ENCODE measurements at places on chromosomes 6 and 20.

DNA sequence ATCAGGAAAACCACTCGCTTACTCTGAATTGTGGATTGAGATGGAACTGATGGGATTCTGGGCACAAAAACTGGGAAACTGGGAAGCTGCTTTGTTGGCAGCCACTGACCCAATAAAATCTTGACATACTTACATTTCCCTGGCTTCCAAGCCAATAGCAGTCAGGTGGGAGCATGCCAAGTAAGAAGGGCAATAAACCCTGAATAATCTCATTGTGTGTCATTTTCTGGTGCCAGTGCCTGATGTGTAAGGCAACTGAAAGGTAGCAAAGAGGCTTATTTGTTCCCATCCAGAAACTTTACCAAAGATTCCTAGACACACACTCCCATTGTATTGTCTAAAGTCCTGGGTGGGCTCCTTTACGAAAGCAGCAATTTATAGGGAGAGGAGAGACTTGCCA is 93.2 kb downstream of the TBX18 start:
- no peak for DNase-seq

GRCh38 chr6:105469946-105470345 is 67.1 kb upstream of the PREP start:
- no peak for DNase-seq

GRCh38 chr6:80771941-80772340 is 665.5 kb downstream of the BCKDHB start:
- no peak for DNase-seq

GRCh38 chr20:46683668-46683938 is 5.6 kb downstream of the TP53RK start:
- no peak for DNase-seq

DNA sequence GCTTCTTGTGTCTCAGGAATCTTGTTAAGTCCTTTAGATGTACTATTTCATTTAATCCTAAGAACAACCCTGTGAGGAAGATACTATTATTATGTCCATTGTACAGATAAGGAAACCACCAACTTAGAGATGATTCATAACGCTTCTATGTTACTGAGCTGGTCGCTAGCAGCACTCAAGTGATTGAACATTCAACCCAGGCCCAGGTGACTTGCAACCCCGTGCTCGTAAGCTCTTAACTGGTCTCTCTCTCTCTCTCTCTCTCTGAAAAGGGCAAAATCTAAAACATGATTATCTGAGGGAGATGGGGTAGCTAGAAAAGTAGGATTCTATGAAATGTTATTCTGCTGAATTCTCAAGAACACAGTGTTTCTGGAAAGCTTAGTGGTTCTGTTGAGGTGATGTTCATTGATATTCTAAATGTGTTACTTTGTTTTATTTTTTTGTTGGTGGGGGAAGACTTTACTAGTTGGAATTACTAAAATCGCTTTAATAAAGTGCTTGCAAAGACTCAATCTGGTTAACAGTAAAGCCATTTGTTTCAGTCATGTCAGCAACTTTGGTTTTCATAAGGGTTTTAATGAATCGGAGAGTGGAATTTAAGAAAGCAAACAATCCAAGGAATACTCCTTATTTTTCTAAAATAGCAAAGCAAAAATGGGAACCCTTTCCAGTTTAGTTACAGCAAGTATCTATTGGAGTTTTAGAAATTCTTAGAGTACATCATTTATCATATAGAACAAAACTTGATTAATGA is 265.0 kb upstream of the TAB2 start:
- DNase-seq, result no peak

DNA sequence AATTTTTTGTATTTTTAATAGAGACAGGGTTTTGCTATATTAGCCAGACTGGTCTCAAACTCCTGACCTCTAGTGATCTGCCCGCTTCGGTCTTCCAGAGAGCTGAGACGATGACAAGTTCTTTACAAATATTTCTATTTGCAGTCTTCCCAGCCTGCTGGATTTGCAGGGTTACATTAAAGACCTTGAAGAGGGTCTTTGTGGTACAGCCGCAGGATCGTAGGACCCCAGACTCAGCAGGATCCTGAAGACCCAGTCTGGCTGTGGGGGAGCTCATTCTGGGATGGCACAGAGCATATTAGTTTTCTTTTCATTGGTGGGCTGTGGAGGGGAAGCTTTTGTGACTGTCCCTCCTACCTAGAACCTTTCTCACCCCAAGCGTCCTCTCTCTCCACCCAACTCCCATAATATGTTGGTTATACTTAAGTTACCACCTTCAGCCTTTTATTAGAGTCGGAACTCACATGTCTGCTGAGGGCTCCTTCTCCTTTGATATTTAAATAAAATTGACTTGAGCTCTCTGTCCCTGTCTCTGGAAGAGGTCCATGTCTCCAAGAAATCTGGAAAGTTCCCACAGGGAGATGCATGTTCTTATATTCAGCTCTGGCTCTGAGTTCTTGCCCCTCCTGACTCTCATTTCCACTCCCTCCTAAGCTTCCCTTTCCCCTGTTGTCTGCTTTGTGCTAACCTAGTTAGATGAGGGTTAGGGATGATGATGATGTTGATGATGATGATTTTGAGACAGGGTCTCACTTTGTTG is 72.0 kb downstream of the TIAM2 start:
- no peak for DNase-seq

- no peak for DNase-seq
Observed at GRCh38 chr6:94727710-94728109, 849.6 kb upstream of the MANEA start.

DNA sequence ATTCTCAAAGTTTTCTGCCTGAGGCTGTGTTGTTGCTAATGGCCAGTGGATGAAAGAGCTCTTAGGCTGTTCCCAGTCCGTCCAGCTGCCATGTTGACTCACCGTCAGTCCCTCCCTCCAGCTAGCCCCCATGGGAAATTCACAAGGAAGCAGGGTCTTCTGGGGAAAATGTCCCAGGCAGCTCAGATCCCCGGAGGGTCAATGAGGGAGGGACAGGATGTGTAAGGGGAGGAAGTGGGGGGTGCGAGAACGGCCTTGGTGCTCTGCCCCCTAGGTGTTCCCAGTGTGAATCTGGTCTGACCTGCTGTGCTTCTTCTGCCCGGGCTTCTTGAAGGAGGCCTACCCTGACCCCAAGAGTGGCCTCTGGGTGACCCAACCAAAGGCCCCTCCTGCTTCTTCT is 65.9 kb downstream of the CEBPB start:
- DNase-seq, result no peak

GRCh38 chr6:154847318-154847717 is 114.1 kb downstream of the SCAF8 start:
- DNase-seq, result no peak

DNA sequence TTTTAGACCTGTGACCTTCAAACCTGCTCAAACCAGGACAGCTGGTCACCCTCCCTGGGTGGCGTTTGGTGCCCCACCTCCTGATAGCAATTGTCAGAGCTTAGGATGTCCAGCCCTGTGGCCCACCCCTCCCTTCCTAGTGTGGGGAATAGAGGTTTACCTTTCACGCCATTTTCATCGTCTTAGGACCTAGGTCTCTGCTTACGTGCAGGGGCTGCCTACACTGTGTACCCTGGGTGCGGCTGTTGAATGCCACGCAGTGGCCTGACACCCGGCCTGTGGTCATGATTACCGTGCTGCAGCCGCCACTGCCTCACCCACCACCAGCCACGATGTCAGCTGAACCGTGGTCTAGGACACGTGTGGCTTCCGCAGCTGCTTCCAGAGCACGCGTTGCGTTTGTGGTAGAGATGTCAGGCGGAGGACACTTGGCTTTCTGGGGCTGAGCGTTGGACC is 157.3 kb downstream of the DTNBP1 start:
- no peak for DNase-seq

GRCh38 chr6:161961796-161962195 is 687.9 kb upstream of the AGPAT4 start:
- no peak for DNase-seq

- DNase-seq, result no peak
Observed at GRCh38 chr20:29296256-29297230, 1960.9 kb upstream of the DEFB115 start.

- no peak for DNase-seq
Observed at GRCh38 chr6:144156991-144157390, 6.7 kb downstream of the STX11 start.

- DNase-seq, result no peak
Observed at GRCh38 chr20:63846888-63847236, 14.4 kb upstream of the ABHD16B start.

DNA sequence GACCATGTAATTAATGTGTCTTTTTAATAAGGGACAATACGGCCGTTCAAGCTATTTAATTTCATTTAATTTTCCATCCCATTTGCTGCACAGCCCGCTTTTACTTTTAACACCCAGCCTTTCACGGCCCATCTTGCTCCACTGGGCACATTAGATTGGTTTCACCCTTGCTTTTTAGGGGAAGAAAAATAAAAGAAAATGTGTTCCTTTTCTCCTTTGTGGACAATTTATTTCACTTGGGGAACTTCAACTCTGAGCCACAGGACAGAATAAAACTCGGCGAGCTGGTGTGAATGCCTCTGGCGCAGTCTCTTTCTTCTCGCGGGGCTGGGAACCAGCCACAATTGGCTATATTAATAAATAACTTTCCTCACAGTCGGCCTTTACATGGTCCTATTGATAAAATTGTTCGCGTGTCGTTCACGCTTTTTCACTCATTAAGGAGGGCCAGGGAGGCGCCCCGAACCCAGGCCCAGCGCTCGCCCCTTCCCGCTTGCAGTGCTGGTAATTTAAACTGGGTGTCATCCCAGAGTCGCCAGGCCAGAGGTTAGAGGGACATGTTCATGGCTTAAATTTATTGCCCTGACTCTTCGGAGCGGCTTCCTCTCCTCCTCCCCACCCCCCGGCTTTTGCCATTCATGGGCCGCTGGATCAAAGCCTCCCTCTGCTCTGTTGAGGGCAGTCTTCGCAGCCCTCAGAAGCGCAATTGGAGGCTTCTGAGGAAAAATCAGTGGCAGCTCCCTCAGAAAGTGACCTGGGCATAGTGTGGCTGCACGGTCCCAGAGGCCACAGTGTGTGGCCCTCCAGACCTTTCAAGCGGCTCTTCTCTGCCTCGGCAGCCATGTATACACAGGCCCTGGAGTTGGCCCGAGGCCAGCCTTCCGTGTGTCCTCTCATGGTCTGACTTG is 2.2 kb upstream of the PRDM13 start:
- no peak for DNase-seq

GRCh38 chr20:58359441-58359840 is 29.6 kb upstream of the VAPB start:
- DNase-seq, result no peak

DNA sequence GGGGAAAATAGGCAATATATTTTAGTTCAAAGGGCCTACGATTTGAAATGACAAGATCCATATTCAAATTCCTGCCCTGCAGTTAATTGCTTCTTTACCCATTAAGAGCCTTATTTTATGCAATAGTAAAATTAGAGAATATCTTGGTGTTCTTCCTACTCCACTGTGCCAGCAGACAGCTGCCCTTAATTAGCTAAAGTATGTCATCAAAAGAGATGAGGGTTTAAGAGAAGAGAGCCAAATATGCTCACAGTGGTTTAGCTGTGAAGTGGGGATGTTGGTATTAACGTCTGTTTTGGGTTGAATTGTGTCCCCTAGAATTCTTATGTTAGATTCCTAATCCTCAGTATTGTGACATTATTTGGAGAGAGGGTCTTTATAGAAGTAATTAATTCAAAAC is 148.1 kb downstream of the MOXD1 start:
- DNase-seq, result no peak

- DNase-seq, result no peak
Observed at GRCh38 chr20:58518896-58519593, 3.8 kb upstream of the APCDD1L start.

GRCh38 chr6:169626649-169627048 is 75.2 kb downstream of the WDR27 start:
- DNase-seq, result no peak

DNA sequence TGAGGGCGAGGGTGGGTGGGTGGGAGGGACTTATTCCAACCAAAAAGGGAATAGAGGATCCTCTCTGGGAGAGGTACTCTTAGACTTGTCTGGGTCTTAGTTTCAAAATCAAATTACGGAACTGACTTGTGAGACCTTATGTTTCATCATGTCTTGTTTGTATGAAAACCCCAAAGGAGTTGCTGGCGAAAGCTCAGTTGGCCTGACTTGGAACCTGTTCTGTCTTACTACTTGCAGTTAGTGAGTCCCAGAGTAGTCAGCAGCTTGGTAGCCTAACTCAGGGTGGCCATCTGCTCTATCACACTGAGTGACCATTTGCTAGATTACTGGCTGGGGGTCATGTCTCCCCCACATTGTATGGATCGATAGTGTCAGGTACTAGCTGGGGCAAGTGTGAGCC is 114.9 kb upstream of the MOCS1 start:
- DNase-seq, result no peak

- no peak for DNase-seq
Observed at GRCh38 chr6:21591446-21591845, 2.1 kb upstream of the SOX4 start.

- DNase-seq, result no peak
Observed at GRCh38 chr20:50363027-50363426, 147.2 kb upstream of the PTPN1 start.

DNA sequence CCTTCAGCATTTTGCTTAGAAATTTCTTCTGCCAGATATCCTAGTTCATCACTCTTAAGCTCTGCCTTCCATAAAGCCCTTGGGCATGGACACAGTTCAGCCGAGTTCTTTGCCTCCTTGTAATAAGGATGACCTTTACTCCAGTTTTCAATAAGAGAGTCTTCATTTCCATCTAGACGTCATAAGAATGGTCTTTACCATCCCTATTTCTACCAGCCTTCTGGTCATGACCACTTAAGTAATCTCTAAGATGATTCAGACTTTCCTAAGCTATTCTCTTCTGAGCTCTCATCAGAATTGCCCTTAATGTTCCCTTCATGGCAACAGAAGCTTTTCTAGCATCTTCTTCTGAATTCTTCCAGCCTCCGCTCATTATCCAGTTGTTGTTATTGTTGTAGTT is 126.1 kb downstream of the TFAP2C start:
- DNase-seq, result no peak

DNA sequence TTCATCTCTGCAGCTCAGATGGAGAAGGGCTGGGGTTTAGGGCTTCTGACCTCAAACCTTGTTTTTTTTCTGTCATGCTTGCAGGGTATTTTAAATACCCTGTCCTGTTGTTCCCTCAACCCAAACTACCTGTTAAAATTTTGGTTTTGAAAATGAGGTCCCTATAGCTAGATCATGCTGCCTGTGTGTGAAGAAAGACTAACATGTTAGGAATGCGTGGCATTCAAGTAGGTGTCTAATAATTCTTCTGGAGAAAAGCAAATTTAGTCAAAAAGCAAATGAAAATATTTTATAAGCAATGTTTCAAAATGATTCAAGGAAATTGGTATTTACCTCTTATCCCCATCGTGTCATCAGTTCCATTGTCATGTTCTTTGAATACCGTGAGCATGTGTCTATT is 77.2 kb upstream of the C20orf144 start:
- DNase-seq, result no peak

DNA sequence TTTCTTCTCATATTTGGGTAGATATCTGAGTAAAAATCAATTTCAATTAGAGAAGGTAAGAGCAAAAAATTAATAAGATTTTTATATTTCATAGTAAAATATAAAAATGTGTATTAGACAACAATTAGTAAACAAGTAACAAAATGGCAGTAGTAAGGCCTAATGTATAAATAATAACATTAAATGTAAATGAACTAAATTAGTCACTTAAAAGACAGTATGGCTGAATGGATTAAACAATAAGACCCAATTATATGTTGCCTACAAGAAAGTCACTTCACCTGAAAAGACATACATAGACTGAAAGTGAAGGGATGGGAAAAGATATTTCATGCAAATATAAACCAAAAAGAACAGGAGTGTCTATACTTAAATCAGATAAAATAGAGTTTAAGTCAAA is 147.6 kb downstream of the TRMT11 start:
- DNase-seq, result no peak
